ENCODE measurements at places on chromosomes 7 and 10. TPM values are rescaled to one million over a fixed set of nuclear protein-coding genes. Genes with fewer than 3 reads are reported as not detected.

CCDC126 gene
- polyA plus RNA-seq: 6.1 TPM

SPOCK2 gene
- polyA plus RNA-seq: 3.4 TPM

SPDYE9 gene
- polyA plus RNA-seq: 0.20 TPM

FAM200A gene
- polyA plus RNA-seq: 8.6 TPM

CALCR gene
- 11.1 TPM for polyA plus RNA-seq

SYT15 gene
- 5.2 TPM for polyA plus RNA-seq

PDK4 gene
- polyA plus RNA-seq: 12.9 TPM

SLC18A3 gene
- polyA plus RNA-seq: not detected

CDC14C gene
- not detected for polyA plus RNA-seq

INTS15 gene
- 23.5 TPM for polyA plus RNA-seq

CASD1 gene
- 61.7 TPM for polyA plus RNA-seq

BMPER gene
- 3.6 TPM for polyA plus RNA-seq

FRAT1 gene
- 1.0 TPM for polyA plus RNA-seq

GRCh38 chr10:29737074-29737593 lies 102.4 kb upstream of the SVIL start:
- DNase-seq: no peak

DNA sequence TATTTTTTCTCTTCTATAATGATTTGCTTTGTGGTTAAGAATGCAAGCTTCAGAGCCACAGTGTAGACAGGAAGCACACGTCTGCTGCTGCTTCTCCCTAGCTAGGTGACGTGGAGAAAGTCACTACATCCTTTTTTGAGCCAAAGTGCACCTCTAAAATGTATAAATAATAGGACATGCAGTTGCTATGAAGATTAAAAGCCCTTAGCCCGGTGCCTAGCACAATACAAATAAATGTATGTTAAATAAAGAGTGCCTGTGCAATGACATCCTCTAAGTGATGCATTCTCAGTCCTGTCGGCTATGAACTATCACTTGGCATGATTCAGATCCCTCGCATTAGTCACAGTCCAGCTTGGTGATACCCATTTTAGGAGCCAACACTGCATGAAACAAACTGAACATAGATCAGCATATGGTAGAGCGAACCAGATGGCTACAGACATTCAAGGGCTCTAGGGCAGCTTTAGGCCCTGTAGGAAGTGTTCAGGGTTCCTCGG lies 4.8 kb upstream of the TRDMT1 start:
- no peak for DNase-seq

- DNase-seq: no peak
Measured at GRCh38 chr10:123380491-123381085, 226.4 kb downstream of the BUB3 start.

- DNase-seq: no peak
Measured at GRCh38 chr10:10132009-10132408, 885.7 kb upstream of the CELF2 start.

DNA sequence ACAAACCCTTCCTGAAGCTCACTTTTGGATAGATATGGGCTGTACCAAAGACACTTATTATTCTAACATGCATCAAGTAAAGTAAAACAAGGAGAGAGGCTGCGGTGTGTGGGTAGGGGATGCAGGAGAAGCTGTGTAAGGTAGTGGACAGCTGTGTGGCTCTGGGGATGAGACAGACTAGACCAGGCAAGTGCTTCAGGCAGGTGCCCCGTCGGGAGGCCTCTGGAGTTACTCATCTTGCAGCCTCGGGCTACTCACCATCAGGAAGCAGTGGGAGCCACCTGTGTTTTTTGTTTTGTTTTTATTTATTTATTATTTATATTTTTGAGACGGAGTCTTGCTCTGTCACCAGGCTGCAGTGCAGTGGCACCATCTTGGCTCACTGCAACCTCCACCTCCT lies 49.3 kb upstream of the NCAPG2 start:
- no peak for DNase-seq

- no peak for DNase-seq
Measured at GRCh38 chr10:119806334-119807130, 66.1 kb downstream of the MCMBP start.

DNA sequence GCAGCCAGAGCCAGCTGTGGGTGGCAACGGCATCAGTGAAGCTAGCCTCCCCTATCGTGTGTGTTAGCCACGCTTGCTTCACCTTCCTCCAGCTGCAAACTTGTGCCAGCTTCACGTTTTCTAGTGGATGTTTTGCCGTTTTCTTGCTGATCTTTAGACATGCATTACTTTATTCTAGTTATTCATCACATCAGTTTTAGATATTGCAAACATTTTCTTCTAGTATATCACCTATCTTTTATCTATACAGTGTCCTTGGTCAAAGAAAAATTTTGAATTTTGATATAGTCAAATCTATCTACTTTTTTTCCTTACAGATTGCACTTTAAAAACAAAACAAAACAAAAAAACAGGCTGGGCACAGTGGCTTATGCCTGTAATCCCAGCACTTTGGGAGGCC lies 6.7 kb upstream of the PAPOLB start:
- no peak for DNase-seq

GRCh38 chr7:94146408-94146807 lies 142.3 kb upstream of the BET1 start:
- no peak for DNase-seq

DNA sequence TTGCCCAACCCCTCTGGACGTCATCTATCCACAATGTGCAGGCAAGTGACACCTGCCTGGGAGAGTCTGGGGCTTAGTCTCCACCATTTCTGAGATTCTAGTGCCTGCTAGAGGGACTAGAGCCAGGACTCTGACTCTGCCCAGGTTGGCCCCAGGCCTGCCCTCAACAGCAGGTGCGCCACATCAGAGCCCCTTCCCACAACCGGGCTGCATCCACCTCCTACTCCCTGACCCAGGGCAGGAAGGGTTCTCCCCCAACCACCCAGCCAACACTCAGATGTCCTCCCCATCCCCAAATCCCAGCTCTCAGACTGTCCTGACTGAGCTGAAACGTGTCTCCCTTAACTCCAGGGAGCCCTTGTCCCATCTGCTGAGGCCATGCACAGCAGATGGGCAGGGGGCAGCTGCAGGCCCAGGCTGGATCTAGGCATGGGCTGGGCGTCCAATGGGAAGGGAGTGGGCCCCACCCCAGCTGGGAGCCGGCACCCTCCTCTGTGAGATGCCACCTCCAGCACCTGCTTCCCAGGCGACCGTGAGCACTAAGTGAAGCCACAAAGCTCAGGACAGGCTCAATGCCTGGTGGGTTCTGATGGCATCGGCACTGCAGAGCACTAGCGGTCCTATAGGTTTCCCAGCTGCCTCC lies 49.2 kb downstream of the RASGEF1A start:
- DNase-seq: no peak

DNA sequence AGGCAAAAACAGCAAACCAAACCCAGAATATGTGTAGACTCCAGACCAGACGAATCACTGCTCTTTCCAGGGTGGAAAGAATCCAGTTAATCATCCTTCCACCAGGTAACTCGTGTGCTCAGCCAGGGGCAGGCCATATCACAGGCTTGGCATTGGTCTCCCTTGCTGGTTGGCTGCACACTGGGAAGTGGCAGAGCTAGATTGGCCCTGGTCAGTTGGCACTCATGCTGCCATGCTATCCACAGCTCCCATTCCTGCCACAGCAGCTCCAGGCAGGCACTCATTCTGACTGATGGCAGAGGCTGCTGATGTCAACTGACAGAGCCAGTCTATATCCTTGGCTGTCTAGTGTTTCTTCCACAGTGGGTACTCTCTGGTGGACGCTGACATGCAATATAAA lies 9.7 kb upstream of the GDF10 start:
- DNase-seq: no peak

GRCh38 chr10:24448351-24448999 lies 239.5 kb downstream of the KIAA1217 start:
- no peak for DNase-seq

- no peak for DNase-seq
Measured at GRCh38 chr10:112650588-112651030, 203.6 kb downstream of the VTI1A start.

GRCh38 chr7:23714579-23714978 lies 4.6 kb downstream of the STK31 start:
- no peak for DNase-seq

DNA sequence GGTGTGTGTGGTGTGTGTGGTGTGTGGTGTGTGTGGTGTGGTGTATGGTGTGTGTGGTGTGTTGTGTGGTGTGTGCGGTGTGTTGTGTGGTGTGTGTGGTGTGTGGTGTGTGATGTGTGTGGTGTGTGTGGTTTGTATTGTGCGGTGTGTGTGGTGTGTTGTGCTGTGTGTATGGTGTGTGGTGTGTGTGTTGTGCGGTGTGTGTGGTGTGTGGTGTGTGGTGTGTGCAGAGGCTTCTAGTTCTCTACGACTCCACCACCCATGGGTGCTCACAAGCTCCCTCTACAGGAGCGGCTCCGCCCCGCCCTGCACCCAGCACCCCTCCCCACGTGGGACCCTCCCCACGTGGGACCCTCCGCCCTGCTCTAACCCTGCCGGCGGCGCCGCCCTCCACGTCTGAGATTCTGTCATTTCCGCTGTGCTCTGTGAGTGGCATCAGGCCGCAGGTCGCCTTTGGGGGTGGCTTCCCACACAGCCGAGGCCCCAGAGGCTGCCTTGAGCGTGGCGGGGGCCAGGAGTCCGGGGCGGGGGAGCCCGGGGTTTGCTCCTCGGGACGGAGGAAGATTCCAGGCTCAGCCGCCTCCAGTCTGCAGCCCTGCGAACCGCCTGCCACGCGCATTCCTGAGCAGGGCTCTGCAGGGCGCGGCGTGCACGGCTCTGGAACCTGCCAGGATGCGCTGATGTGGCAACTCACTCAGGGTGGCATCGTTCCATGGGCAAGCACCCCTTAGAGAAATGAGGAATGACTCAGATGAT lies 37.0 kb upstream of the DNAJB6 start:
- no peak for DNase-seq

- no peak for DNase-seq
Measured at GRCh38 chr7:35505066-35505465, 189.9 kb downstream of the HERPUD2 start.

DNA sequence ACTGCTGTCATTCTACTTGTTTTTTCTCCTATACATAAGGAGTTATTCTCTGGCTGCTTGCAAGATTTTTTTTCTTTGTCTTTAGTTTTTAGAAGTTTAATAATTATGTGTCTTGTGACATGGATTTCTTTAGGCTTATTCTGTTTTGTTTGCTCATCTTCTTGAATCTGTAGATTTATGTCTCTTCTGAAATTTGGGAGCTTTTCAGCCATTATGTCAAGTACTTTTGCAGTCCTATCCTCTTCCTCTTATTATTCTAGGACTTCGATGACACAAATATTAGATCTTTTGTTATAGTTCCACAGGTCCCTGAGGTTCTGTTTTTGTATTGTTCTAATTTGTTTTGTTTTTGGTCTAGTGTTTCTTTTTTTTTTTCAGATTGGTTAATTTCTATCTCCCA lies 13.9 kb upstream of the SGPL1 start:
- no peak for DNase-seq

- no peak for DNase-seq
Measured at GRCh38 chr10:33570495-33570894, 236.0 kb upstream of the NRP1 start.

DNA sequence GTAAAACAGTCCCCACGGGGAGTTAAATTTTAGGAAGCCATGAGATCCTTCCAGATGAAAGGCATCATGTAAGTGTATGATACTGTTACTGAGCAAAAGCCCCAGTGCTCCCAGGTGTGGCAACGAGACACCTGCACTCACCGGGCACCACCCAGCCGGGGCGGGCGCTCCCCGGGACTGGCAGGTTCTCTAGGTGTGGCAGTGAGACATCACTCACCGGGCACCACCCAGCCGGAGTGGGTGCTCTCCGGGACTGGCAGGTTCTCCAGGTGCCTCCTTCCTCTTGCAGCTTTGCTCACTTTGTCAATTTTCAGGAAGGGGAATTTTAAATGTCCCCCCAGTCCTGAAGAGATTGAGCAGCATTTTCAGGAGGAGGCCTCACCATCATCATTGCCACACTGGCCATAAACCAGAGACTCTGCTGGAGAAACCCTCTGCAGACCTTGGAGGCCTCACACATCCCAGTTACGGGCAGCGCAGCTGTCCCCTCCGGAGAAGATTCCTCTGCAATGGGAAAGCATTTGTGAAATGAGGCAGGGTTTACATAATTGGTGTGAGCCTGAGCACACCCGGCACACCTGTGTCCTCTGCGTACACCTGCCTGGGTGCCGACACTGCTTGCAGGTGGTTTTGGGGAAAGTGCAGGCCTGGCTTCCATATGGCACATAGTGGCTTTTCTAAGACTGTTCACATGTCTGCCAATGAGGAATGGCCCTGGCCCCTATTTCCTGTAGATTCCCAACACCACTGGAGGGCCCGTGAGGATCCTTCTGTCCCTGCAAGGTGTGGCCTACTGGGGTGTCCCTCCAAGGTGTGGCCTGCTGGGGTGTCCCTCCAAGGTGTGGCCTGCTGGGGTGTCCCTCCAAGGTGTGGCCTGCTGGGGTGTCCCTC lies 191.4 kb downstream of the EBF3 start:
- DNase-seq: no peak
